SW 1271 (cell line): ENCODE measurements at places on chromosomes 5 and 9.

DNA sequence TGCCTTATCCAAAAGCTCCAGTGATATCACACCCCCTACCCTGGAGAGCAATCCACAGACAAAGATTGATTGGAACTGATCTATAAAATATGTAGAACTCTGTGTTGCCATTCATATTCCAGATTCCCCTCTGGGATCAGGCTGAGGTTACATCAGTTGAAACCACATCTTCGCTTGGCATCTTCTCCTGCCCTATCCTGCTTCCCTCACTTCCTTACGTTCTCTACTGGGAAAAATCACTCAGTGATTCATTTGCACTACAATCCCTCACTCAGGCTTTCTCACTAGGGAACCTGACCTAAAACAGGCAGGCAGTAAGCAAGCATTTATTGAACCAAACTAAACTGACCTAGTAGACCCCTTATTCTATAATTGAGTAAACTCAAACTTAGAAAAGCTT, 111.7 kb downstream of the ESM1 start:
- no peak for DNase-seq

- DNase-seq, result no peak
These were observed 4.8 kb upstream of the PCSK5 start for GRCh38 chr9:75885652-75886051.

DNA sequence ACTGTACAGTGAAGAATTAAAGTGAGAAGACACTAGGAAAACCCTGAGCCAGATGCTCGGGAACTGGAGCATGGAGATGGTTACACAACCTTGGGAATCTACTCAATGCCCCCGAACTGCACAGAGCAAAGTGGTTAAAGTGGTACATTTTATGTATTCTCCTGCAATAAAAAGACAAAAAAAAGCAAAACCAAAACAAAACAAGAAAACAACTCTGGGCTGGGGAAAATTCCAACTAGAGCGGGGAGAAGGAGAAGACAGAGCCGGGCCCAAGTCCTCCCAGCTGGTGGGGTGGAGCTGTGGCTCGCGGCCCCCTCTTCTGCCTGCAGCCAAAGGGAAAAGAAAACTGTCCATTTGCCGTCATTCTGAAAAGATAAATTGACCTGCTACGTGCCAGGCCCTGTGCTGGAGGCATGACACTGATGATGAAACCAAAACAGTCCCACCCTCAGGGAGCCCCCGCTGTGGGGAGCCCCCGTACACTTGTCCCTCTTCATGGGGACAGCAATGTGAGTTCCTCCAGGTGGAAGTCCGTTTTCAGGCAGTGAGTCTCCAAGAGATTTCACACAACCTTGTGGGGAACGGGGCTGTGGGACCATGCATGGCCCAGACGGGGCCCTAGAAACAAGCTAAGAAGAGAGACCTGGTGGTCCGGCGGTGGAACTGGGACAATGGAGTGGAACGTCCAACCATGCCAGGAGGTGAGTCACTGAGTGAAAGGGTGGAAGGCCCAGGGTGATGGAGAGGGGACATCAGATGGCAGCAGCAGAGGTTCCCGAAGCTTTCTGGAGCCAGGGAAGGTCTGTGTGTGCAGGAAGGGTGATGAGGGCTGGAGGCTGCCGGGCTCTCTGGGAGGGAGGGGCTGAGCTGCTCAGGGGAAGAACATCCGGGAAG, 114.8 kb upstream of the COL5A1 start:
- DNase-seq, result no peak

GRCh38 chr5:10021248-10021647, 228.4 kb downstream of the ATPSCKMT start:
- DNase-seq, result no peak

DNA sequence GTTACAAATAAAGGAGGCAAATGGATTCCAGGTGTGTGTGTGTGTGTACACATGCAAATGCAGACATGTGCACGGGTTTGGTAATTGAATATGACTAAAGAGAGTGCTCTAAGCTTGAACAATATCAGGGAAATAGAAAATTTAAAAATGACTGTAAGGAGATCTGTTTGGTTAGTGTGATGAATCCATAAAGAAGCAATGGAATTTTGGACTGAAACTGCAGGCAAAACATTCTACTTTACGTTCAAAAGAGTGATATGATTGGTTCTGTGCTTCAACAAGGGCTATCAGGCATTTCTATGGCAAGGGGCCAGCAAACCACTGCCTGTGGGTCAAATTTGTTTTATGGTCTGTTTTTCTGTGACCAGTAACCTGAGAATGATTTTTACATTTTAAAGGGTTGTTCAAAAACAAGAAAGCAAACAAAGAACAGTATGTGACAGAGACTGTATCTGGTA, 332.8 kb upstream of the KLF9 start:
- DNase-seq, result no peak
